ENCODE measurements at places on chromosomes 5 and 9.

DNA sequence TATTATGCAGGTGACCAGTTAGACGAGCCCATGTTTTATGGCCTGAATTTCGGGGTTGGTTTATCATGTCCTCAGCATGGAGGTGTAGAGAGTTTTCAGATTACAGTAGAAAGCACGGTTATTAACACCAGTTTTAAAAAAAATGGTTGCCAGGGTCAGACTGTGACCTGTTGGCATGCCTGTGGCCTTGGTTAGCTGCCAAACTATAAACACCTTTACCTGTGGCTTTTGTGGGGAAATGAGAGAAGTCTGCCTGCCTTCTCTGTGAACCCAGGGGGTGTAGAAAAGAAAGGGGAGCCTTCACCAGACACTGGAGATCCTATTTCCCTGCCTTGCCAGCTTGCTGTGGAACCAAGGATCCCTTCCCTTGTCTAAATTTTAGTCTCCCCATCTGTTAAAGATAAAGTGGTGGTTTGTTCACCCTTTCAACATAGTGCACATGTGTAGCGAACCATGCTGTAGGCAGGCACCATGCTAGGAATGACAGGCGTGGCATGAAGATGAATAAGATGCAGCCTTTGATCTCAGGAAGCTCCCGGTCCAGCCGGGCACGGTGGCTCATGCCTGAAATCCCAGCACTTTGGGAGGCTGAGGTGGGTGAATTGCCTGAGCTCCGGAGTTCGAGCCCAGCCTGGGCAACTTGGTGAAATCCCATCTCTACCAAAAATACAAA is 6.1 kb upstream of the PHF19 start:
- DNase-seq: no peak

GRCh38 chr5:58281189-58281588 is 178.7 kb downstream of the PLK2 start:
- DNase-seq: no peak

- DNase-seq: no peak
Observed at GRCh38 chr5:153571162-153571561, 80.7 kb downstream of the GRIA1 start.

DNA sequence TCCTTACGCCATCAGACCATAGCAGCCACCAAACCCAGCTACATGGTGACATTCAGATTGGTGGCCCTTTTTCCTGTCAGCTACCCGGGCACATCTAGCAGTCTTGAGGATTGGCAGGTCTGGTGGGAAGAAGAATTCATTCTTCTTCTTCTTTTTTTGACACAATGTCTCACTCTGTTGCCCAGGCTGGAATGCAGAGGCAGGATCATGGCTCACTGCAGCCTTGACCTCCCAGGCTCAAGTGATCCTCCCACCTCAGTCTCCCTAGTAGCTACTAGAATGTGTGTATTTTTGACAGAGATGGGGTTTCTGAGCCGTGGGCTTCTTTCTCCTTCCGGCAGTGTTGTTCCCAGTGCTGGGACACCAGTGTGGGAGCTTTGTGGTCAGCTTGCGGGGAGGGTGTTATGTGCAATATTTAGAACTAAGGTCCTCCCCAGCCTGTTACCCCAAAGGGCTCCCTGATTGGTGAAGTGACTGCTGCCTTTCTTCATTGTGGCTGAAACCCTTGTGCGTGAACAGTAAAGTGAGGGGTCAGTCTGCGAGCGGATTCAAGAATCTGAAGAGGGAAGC is 3.4 kb downstream of the NTMT1 start:
- DNase-seq: no peak

GRCh38 chr5:43305948-43306565 is 7.2 kb downstream of the HMGCS1 start:
- peak; percentile 36 for DNase-seq

DNA sequence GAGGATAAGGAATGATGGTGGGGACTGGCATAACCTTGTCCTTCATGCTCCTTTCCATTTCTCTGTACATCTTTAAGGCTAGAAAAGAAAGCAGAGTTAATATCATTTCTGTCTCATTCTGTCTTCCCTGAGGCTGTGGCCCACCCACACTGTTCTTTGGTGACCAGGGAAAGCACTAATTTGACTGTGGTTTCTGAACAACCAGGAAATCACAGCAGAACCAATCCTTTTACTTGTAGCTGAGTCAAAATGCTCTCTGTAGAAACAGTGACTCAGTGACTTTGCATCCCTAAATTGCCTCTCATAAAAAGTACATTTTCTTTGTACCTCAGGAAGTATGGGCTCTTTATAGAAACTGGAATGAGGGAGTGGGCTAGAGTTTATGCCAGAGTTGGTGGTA is 28.1 kb downstream of the IL33 start:
- DNase-seq: no peak

- DNase-seq: no peak
Observed at GRCh38 chr5:95846554-95847260, 24.2 kb upstream of the GLRX start.

DNA sequence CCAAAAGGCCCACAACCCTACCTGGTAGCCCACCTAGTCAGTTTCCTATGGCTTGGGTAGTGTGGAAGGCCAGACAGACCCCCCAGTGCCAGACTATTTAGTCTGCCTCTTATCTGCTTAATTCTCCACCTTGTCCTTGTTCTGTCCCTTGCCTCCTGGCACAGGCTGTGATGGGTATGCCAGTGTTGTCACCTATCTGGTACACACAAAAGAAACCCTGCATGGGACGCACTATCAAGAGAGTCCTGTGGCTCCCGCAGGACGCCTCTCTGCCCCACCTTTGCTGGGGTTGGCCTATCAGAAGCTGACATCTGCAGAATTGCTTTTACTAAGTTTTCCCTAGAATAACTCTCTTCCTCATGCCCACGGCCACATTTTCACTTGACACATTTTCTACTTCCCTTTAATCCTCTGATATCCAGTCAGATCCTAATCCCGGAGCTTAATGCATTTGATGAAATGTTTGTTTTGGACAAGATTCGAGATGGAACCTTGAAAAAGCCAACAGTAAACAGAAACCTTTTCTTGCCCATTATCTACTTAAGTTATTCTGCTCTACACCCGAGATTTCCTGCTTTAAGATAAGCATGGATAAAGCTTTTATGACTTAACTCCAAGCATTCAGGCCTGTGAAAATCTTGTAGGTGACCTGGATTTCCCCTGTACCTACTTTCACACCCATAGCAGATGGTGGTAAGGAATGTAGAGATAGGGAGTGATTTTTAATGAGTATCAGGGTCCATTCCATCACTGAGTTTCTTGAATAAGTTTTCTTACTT is 468.5 kb downstream of the ZNF608 start:
- no peak for DNase-seq

DNA sequence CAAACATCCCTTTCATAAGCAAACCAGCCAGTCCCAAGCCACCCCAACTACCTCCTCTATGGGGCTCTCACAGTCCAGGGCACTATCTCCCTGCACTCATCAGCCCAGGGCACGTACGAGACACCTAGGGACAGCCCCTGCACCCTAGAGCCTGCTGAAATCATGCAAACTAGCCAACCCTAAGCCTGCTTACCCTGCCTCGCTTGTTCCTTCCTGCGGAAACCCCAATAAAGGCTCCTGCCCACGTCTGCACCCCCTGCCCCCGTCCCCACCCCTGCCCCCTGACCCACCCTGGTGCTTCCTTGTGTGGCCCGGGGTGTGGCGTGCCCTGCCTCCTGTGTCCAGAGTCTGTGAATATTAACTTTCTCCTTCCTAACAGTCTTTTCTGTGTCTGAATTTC is 135.9 kb downstream of the GADD45G start:
- DNase-seq: no peak

- DNase-seq: no peak
Observed at GRCh38 chr9:133861086-133861485, 122.9 kb upstream of the SARDH start.

DNA sequence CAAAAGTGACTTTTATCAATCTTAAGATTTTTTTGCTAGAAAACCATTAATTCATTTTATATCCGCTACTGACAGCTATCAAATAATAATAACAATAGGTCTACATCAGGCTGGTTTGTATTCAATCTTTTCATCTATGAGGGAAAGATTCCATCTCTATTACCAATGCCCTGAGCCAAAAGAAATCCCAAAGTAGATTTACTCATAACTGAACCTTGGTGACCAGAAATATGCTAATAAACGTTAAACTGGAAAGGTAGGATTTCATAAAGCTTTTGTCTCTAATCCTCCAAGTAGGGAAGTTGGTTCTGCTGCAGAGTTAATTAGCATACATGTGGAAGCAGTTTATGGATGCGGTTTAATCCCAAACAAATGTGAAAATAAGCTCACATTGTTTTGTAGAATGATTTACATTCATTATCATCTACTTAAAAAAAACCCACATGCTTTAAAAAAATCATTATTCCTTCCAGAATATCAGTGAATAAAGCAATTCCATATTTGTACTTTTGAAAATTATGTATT is 715.5 kb downstream of the CETN3 start:
- DNase-seq: no peak

GRCh38 chr5:6773342-6774035 is 60.3 kb downstream of the TENT4A start:
- DNase-seq: no peak
